ENCODE measurements at places on chromosomes 6 and 20.

GRCh38 chr6:90516074-90516660 lies 70.7 kb downstream of the MAP3K7 start:
- no peak for DNase-seq

GRCh38 chr6:111653434-111653833 lies 47.8 kb upstream of the TRAF3IP2 start:
- DNase-seq = no peak

GRCh38 chr6:104256646-104257045 lies 603.1 kb downstream of the HACE1 start:
- DNase-seq = no peak

GRCh38 chr6:167578371-167578901 lies 248.3 kb upstream of the AFDN start:
- DNase-seq = no peak

DNA sequence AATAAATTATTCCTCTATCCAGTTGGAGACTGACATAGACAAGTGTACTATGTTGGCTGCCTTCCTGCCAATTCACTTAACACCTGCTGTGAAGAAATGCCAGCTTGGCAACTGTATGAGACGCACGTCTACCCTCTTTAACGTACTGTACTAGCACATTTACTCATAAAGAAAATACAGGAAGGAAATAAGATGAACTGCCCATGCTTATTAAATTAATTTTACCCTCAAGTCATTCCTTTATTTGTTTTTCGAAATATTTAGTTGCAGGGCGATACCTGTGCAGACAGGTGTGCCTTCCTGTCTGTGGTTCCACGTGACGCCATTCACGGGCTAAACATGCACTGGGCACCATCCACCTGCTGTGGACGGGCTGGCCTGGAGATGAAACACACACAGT lies 52.0 kb downstream of the PSMG4 start:
- DNase-seq = no peak

- DNase-seq = peak; percentile 70
These were observed 203.6 kb upstream of the GMDS start for GRCh38 chr6:2448826-2449571.

DNA sequence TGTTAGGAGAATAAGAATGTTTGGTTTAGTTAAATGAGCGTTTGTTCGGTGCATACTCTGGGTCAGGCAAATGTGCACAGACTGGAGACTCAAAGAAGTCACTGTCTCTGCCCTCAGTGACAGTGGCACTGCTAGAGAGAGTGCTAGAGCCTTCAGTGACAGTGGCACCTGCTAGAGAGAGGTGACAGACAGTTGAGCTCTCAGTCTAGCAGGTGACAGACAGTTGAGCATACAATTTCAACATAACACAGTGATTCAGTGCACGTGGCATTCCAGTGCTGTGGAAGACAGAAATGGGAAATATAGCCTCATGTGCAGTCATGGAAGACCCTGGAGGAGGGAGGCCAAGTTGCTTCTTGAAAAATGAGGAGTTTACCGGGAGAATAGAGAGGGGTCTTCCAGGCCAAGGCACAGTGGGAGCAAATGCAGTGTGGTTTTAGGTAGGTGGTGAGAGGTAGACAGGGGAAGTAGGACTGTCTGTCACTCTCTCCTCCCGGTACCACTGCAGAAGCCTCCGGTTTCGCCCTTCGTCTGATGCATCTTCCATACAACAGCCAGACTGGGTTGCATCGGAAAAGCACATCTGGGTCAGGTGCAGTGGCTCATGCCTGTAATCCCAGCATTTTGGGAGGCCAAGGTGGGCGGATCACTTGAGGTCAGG lies 107.9 kb upstream of the CLDN20 start:
- DNase-seq = no peak

- no peak for DNase-seq
These were observed 558.4 kb upstream of the CDH4 start for GRCh38 chr20:60693496-60694133.

DNA sequence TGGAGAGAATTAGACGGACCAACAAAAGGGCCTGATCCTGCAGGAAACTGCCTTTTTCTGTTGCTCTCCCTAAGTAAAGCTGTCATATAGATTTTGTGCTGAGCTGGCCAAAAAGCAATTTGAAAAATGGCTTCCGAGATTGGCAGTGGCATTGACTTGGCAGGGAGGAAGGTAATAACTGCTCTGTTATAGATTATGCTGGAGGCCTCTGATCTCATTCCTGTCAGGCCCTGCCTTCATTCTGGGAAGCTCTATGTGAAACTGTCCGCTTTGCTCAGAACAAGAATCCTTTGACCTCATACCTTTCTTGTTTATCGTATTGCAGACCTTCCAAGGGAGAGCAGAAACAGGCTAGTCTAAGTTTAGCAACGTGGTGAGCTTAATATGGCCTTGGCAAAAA lies 234.4 kb downstream of the PHACTR1 start:
- DNase-seq = no peak

GRCh38 chr6:136383268-136383937 lies 93.8 kb upstream of the BCLAF1 start:
- no peak for DNase-seq

DNA sequence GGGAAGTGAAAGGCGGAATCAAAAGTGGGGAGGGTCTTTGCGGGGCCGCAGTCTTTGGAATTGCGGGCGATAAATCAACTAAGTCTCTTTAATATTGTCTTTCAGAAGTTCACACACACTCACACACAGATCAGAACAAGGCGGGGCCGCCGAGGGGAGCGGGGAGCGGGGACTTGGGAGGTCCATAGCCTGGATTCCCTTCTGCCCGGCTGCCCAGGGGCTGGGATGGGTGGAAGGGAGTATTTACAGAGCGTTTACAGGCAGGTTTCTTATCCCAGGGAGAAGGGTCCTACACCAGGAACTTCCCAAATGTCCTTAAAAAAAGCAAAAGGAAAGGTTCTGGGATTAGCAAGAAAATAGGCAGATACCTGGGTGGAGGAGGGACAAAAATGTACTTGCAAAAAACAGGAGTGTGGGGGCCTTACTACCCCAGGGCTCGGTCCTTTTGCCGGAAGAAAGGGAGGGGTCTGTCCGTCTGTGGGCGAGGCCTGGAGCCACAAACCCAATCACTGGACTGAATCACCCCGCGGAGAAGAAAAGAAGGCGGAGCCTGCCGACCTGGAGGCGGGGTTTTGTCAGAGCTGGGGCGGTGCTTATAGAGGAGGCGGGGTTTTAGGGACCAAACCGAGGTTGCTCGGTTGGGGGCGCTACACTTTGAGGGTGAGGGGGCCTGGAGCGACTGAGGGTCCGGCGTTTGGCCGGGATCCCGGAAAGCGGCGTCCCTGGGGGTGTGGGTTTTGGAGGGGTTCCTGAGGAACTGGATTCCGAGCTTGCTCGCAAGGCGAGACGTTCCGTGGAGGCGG lies 3.2 kb downstream of the PRRT1 start:
- no peak for DNase-seq

DNA sequence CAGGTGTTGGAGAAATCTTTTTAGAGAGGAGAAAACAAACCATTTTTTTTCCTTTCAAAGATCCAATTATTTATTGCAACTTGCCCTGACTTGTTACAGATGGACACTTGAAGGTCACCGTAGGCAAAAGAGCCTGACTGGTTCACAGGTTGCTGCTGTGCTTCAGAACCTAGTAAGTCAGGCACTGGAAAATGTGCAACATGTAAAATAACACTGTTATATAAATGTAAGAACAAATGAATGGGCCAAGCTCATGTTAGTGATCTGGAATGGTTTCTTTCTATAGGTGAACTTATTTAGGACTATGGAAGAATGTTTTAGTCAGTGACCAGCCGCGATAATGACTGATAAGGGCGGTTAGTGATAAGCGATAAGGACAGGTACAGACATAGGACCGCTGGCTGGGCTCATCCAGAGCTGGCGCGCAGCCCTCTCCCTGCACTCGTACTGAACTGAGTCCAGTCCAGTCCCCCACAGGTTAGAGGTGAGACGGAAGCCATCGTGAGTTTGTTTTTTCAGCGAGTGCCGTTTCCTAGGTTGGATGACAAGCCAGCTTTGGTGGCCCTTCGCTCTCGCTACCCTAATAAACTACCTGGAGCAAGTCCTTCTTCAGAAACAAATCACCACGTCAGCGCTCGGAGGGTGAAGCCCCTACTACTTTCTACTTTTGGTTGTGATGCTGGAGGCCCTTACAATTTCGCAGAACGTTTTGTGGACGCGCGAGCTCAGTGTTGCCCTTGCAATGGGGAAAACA lies 94.4 kb upstream of the PRDM1 start:
- no peak for DNase-seq

GRCh38 chr6:153503810-153504209 lies 372.7 kb upstream of the RGS17 start:
- DNase-seq = no peak

GRCh38 chr6:32886681-32887383 lies 32.8 kb downstream of the PSMB9 start:
- peak; percentile 68 for DNase-seq

All from AG08396 (cell line).